ENCODE measurements at places on chromosomes 12 and 14.
A peak's percentile ranks its signal among the peaks of the same experiment; 100 is the strongest.

DNA sequence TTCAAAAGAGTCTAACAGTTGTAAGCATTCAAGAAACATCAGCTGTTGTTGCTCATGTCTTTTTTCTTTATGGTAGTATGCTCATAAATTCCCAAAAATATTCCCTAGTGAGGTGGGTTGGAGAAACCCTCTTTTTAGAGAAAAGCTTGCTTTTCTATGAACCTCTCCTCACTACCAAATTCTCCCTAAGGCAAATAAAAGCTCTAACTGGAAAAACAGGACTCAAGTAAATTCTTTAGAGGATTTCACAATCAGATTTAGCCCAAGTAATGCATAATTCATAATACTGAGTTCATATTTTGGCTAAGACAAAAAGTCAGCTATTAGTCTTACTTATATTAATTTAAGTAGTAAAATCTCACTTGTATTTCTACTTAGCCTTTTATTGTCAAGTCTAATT, 59.1 kb downstream of the DIO2 start:
- no peak for DNase-seq

GRCh38 chr12:76399040-76399439, 50.8 kb upstream of the BBS10 start:
- DNase-seq: no peak

GRCh38 chr14:73729556-73730265, 15.5 kb upstream of the PNMA1 start:
- no peak for DNase-seq

- DNase-seq: no peak
Observed at GRCh38 chr14:86179980-86180379, 650.0 kb downstream of the FLRT2 start.

GRCh38 chr12:75694534-75695268, 183.3 kb upstream of the KRR1 start:
- DNase-seq: no peak

GRCh38 chr12:64404470-64405256, 471 bp downstream of the XPOT start:
- DNase-seq: peak; percentile 78

DNA sequence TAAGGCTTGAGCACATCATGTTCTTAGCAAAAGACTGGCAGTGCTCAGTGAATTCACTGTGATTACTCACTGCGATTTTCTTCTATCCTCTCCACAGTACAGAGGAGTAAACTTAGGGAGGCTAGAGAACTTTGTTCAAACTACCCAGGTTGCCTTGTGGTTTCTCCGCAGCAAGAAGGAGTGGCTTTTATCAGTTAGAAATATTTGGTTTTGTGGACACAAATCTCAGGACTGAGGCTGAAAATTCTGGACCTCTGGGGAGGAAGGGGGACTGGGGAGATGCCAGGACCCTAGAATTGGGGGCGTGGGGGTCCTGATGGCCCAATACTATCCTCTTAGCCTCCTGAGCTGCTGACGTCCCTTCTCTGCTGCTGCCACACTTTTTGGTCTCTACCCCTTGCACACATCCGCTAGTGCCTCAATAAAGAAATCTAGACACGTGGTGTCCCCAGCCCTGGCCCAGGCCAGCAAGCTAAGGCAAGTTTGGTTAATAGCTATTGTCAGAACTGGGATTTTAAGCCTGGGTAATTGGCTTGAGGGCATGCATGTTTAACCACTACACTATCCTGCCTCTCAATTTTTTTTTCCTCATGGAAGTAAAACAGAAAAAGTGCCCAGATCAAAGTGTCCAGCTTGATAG, 842 bp downstream of the OAS2 start:
- no peak for DNase-seq

GRCh38 chr12:32108787-32109186, 2.1 kb downstream of the BICD1 start:
- DNase-seq: peak; percentile 18

DNA sequence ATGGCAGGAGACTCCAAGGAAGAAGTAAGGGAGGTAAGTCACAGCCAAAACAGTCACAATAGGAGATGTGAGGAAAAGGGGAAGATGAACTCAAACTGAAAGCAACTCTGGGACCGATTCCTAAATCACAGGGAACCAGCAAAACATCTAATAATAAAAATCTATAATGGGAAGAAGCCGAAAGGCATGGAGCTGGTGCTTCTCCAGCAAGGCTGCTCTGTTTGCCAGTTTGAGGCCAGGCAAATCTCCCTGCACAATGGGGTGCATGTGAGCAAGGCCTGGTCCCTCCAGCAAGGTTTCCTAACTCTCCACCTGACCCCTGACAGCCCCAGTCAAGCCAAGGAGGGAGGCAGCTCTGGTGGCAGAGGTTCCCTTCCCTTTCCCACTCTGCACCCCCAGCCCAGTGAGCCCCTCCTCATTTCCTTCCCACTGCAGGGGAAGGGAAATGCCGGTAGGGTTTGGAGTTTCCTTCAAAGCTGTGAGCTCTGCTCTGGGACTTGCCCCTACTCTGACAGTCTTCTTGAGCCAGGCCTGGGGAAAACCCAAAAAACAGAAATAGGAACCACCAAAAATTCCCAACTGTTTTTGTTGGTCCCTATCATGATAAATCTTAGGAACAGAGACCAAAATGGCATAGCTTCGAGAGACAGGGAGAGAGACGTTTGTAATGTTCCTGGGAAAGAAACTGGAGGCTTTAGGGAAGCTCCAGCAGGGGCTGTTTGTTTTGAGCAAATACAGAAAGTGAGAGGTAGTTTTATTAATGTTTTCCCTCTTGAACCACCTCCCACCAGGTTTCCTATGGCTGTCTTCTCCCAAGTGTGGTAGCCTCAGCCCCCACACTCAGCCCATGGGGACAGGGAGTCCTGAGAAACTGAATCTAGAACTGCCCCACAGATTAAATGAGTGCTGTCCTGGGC, 34.6 kb downstream of the FMNL3 start:
- no peak for DNase-seq

DNA sequence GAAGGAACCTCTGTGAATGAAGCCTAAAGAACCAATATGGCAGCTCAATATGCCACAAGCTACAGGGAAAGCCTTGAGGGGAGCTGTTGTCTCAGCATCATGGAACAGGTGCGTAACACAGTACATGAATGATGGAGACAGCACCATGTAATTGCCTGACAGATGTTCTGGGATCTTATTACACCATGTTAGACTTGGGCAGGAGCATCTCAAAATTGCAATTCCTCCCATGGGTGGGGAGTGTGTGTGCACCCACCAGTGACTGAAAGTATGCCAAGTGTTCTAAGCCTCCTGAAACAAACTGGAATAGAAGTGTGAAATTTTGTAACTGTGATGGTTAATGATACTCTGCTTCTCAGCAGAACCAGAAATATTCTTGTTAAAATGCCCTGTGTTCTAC, 151.0 kb upstream of the SRRM4 start:
- DNase-seq: peak; percentile 15

DNA sequence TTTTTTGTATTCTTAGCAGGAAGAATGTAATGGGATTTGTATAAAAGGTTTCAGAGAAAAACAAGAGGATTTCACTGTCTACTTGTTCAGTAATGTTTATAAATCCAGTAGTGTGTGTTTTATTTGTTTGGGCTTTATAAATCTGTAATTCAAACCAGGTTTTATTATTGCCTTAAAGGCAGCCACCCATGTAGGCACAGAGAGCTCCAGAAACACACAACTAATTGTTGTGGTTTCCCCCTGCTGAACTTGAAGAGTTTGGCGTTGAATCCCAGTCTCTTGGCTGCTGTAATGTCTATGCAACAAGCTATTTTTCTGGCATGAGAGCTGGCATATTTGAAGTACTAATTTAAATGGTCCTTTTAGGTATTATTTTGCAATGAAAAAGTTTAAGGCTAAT, 63.4 kb upstream of the SLCO1C1 start:
- DNase-seq: no peak

DNA sequence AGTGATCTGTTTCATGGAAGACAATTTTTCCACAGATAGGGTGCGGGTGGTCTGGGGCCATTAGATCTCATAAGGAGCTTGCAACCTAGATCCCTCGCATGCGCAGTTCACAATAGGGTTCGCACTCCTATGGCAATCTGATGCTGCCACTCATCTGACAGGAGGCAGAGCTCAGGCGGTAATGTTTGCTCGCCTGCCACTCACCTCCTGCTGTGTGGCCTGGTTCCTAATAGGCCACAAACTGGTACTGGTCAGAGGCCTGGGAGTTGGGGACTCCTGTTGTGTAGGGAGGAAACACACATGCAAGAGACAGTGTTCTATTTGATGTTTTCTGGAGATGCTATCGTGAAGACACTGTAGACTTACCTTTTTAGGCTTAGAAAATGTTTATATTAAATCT, 77.0 kb upstream of the FGD4 start:
- no peak for DNase-seq

DNA sequence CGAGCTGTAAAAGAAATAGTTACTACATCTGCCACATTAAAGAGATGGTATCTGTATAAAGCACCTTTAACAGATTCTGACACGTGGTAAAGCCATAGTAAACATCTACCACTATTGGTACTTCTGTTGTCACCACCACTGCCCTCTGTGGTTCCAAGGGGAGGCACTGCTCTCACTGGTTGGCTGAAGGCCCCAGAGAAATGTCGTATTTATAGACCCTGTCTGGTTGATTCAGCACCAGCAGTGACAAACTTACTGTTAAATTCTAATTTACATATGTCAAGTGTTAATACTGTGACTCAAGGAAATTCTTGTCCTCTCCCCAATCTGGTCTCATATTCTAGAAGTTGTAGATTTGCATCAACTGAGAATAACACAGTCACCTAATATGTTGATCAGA, 281.1 kb downstream of the ERC1 start:
- DNase-seq: no peak

GRCh38 chr12:43655586-43655985, 103.0 kb downstream of the PUS7L start:
- DNase-seq: no peak

DNA sequence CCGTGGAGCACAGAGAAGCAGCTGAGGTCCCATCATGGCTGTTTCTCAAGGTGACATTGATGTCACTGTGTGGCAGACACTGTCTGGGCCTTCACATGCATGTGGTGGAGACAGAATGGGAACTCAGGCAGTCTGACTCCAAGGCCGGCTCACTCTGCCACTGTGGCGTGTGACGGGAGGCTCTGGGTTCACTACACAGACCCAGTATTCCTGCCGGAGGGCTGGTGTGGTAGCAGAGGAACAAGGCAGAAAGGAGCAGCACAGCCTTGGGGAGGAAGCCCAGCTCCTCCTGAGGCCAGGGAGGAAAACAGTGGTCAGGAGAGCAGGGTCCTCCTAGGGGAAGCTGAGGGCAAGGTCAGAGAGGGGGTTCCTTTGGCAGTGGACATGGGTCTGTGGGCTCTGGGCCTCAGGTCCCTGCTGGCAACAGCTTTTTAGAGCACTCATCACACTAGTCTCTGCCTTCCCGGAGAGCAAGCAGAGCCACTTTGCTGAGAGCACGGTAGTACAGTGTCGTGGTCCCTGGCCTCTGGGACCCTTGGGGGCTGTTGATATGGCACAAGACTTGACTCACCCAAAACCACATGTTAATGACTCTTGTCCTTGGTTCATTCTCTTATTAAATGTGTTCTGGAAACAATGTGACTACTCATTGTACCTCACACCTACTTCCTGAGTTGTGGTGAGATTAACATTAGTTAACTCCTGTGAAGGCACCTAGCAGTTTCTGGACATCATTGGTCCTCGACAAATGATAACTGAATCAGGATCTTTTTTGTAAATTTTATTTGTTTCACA, 21.3 kb downstream of the DCAF4 start:
- DNase-seq: no peak

GRCh38 chr14:40122968-40123648, 690.9 kb upstream of the FBXO33 start:
- peak; percentile 68 for DNase-seq

GRCh38 chr12:21566223-21566906, 38.3 kb downstream of the GYS2 start:
- DNase-seq: no peak

- DNase-seq: no peak
Observed at GRCh38 chr14:46399049-46399448, 252.5 kb downstream of the RPL10L start.

- DNase-seq: no peak
Observed at GRCh38 chr12:125254856-125255255, 189.6 kb downstream of the AACS start.

GRCh38 chr12:56206452-56207166, 15.1 kb downstream of the RNF41 start:
- DNase-seq: peak; percentile 70

- no peak for DNase-seq
Observed at GRCh38 chr14:33259764-33260163, 321.1 kb downstream of the NPAS3 start.

DNA sequence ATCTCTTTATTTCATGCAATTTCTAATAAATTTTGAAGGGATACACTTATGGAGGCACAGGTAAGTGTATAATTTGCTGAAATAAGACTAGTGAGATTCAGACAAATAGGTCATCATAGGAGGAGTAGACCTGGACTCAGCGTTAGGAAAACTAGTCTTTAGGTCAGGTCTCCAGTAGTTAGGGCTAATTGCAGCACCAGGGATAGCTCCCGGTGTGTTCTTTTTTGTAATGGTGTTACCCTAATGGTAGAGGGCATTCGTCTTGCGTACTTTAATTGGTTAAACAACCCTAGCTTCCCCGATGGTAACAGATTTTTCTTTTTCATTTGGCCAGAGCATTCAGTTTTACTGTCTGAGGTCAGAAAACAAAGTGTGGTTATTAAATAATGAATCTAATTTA, 64.9 kb downstream of the ARID2 start:
- DNase-seq: no peak

- no peak for DNase-seq
Observed at GRCh38 chr12:132384916-132385774, 55.8 kb upstream of the GALNT9 start.

DNA sequence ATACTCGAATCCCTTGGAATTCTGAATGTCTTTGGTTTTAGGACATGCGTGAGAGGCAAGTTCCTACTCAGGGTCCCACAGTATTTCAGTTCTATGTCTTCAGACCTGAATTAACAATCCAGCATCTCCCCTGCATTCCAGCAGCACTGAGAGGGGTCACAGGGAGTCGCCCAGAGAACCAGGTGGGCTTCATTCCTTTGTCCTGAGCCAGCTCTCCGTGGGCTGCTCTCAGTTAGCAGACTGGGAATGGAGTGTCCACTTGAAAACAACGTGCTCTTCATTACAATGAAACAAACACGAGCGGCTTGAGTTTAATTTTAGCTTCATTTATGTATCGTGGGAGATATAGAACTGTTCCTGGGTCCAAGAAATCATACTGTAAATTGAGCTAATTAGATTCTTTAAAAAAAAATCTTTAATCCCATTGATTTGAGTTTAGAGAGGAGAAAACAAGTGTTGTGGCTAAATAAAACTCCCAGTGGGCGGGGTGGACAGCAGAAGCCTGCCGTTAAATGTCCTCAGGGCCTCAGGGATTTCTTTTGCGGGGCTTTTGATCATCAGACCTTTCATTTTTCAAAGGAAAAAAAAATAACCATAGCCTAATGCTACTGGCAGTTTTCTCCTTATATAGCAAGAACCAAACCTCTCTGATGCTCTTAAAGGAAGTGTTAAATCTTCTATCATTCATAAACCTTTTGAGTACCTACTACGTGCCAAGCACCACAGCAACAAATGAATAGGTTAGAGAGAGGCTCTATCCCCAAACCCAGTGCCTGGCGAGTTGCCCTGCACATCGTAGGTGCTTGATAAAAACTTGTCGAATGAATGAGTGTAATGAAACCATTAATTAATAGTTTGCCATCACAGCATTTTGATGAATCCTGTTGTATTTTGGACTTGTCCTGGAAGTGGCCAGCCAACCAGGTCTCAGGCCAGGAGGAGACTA, 140.4 kb downstream of the CHST11 start:
- DNase-seq: no peak

- DNase-seq: no peak
Observed at GRCh38 chr12:92085040-92085735, 60.5 kb downstream of the BTG1 start.

GRCh38 chr14:91089958-91090535, 23.8 kb upstream of the DGLUCY start:
- no peak for DNase-seq

GRCh38 chr14:101578489-101578888, 17.2 kb downstream of the DIO3 start:
- DNase-seq: no peak

Measured in NCI-H82 (cell line).